Amniotic stem cell (primary cell): ENCODE measurements at places on chromosomes 2 and 18.

- no peak for DNase-seq
Observed at GRCh38 chr2:121355488-121355887, 70.5 kb upstream of the TFCP2L1 start.

GRCh38 chr2:207601774-207602173, 23.4 kb downstream of the METTL21A start:
- DNase-seq: no peak

DNA sequence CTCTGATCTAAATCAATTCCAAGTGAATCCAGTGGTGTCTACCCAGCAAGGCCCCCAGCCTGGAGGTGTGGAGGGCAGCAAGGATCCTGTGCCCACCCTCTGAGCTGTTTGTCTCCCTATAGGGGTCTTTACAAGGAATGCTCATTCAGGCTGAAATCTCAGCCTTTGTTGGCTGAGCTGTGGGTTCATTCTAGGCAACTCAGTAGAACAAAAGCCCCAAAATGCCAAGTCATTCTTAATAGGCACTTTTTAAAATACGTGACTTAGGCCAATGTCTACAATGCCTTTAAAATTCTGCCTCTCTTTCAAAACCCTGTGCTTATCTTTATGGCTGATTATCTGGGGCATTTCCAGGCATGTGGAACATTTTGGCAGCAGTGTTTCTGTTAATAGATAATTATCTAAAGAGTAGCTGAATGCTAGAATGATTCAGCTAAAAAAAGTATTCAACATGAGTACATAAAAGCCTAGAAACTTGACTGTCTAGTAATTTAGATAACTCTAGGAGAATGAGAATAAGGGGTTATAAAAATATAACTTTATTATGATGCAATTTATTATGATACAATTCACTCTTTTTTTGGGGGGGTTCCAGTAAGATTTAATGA, 7.4 kb downstream of the UGT1A6 start:
- DNase-seq: peak; percentile 32

DNA sequence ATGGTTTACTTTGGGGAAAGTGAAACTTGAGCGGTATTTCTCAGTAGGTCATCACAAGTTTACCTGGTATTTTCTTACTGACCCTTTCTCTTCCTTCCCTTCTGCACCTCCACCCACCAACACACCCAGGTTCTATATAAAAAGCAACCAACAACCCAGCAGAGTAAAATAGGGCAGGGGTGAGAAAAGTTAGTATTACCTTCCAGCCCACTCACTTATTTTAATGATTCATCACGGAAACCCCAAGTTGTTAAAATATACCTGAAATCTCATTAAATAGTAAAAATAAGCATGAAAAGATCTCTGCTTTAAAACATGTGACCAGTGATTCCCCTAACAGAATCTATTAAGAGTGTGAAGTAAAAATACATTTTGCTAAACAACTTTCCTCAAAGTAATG, 306.1 kb downstream of the ZEB2 start:
- no peak for DNase-seq

DNA sequence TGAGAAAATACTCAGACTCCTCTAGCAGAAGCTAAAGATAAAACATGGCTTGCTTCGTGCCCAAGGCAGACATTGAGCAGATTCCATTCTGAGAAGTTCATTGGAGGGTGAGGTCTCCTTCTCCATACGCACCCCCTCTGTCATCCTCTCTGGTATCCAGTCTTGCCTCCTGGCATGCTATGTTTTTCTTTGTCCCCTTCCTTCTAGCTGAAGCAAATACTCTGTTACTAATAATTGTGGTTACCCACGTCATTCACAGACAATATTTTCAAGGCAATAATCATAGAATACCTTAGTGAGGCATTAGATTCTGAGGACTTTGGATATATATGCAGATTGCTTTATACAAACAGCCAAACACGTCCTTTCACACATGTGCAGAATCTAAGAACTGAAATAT, 66.2 kb upstream of the KLF7 start:
- DNase-seq: no peak

GRCh38 chr18:42231284-42231683, 276.2 kb downstream of the PIK3C3 start:
- no peak for DNase-seq

DNA sequence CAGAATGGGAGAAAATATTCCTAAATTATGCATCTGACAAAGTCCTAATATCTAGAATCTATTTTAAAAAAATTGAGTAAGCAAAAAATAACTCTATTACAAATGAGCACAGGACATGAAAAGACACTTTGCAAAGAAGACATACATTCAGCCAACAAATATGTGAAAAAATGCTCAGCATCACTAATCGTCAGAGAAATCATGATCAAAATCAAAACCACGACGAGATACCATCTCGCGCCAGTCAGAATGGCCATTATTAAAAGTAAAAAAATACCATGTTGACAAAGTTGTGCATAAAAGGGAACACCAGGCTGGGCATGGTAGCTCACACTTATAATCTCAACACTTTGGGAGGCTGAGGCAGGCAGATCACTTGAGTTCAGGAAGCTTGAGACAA, 63.5 kb downstream of the EVA1A start:
- no peak for DNase-seq
